ENCODE measurements at places on chromosomes 6 and 20. TPM values are rescaled to one million over a fixed set of nuclear protein-coding genes. Genes with fewer than 3 reads are reported as not detected.

DNA sequence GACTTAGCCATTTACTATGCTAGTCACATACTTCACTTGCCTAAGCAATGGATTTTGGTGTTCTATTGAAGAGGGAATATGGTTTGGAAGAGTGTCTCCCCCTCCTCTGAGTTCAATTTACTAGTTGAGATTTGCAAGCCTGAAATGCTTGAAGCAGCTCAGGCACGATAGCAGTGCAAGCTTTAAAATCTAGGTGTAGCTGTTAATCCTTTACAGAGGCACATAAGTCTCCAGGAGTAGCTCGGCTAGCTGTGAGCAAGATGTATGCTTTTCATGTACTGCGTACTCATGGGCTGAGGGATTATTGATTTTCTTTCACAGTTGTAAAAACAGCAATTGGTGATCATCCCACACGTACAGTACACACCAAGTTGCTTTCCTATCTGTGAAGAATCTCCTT is 726 bp downstream of the FLRT3 start:
- no peak for DNase-seq

GRCh38 chr20:45976086-45976485 is 4.1 kb upstream of the ZNF335 start:
- no peak for DNase-seq

AARS2 gene
- 11.6 TPM for total RNA-seq

DNA sequence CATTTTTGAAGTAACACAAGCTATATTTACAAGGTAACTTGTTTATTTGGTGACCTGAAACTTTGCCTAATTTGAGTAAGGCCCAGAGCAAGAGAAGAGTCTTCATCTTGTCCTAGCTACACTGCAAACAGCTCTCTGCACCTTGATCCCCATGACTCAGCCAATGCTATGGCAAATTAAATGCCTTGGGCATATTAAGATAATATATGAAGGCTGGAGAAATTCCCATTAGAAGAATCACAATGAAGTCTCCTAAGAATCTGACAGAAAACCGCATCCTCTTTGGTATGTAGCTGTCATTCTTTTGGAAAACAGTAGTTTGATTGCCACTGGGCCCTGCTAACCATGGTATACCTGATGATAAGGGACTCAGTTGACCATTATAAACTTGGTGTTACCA is 204.5 kb downstream of the UBE3D start:
- no peak for DNase-seq

DNA sequence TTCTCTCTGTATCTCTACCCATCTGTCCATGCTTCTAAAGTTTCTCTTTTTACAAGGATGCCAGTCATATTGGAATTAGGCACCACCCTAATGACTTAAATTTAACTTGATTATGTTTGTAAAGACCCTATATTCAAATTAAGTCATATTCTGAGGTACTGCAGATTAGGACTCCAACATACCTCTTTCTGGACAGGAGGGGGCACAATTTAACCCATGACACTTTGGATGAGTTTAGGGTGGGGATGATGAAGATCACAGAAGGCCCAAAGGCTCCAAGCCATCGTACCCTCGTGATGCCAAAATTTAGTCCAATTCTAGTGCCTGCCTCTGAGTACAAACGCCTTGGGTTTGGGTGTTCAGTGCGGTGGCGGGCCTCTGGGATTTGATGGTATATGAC is 15.0 kb upstream of the NKX2-2 start:
- DNase-seq = no peak

DNA sequence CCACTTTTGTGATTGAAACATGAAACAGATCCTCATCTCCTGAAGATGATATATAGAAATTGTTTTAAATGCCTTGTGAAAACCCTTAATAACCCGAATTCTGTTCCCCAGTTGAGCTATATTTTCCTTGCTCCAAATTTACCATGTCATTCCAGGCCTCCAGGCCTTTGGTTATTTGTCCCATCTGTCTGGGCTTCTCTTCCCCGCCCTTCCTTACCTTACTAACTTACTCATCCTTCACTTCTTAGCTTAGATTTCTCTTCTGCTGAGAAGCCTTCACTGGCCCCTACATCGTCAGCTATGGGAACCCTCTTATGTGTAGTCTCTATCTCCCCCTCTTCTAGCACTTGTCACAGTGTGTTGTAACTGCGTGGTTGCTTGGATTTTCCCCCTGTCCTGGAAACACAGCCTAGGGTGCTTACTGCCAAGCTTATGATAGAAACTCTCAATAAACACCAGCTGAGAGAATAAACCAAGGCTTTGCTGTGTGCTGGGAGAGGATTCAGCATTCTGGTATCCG is 68.6 kb downstream of the SGK1 start:
- DNase-seq = peak; percentile 68

GRCh38 chr6:131669891-131670290 is 31.3 kb downstream of the OR2A4 start:
- no peak for DNase-seq

- no peak for DNase-seq
Measured at GRCh38 chr6:35028781-35029769, 112.1 kb downstream of the TCP11 start.

GRCh38 chr20:2656471-2657117 is 4.2 kb downstream of the NOP56 start:
- DNase-seq = no peak

GRCh38 chr6:88641178-88641903 is 322.1 kb downstream of the RNGTT start:
- peak; percentile 19 for DNase-seq

GRCh38 chr20:24608926-24609667 is 139.7 kb downstream of the SYNDIG1 start:
- no peak for DNase-seq

SIRPG gene
- 36.3 TPM for total RNA-seq

DNA sequence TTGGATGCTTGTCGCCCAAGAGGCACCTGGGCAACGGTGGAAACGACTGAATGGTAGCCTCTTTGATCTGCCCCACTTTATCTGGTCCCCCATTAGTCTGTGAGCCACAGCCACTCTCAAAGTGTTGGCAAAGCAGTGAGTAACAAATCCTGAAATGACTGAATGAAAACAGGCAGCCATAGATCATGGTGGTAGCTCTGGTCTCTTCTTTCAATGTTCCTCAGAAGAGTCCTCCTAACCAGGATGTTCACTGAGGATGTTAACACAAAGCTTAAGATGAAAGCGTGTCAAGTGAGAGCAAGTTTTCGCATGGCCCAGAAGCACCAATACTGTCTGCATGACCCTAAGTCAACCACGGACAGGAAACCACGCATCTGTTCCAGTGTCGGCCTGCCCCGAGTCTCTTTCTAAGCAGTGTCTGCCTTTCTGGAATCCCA is 107.3 kb downstream of the IRF4 start:
- peak; percentile 80 for DNase-seq

NINL gene
- 2.9 TPM for total RNA-seq

DNA sequence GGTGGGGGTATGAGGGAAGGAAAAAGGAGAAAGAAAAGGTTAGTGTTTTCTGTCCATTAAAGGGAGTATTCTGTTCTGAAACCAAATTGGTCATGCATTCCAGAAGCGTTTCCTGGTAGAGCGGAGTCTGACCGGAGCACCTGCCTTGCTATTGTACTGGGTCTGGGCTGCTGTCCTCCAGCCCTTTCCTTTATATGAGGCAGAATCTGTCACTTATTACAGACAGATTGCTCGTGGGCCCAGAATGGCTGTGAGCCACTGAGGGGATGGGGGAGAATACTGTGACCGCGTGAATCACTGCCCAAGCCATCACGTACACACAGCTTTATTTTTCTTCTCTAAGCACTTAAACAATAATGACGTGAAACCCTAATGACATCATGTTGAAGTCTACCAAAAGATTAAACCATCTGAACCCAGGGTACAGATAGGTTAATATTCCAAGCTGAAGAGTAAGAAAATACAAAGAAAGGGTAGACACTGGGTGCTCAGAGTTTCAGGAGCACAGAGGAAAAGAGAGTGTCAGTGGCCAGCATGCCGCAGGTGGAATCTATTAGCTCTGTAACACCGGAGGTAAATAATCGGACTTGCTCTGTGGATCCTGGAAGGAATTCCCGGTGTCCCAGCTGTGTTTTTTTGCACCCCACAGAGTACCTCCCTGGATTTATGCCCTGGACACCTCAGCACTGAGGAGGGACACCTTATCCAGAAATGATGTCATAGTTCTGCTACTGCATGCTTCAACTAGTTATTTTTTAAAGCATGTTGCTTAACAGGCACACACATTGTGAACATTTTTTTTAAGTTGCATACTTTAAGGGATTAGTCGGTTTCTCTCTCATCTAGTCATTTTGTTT is 573.3 kb downstream of the PKHD1 start:
- no peak for DNase-seq

DNA sequence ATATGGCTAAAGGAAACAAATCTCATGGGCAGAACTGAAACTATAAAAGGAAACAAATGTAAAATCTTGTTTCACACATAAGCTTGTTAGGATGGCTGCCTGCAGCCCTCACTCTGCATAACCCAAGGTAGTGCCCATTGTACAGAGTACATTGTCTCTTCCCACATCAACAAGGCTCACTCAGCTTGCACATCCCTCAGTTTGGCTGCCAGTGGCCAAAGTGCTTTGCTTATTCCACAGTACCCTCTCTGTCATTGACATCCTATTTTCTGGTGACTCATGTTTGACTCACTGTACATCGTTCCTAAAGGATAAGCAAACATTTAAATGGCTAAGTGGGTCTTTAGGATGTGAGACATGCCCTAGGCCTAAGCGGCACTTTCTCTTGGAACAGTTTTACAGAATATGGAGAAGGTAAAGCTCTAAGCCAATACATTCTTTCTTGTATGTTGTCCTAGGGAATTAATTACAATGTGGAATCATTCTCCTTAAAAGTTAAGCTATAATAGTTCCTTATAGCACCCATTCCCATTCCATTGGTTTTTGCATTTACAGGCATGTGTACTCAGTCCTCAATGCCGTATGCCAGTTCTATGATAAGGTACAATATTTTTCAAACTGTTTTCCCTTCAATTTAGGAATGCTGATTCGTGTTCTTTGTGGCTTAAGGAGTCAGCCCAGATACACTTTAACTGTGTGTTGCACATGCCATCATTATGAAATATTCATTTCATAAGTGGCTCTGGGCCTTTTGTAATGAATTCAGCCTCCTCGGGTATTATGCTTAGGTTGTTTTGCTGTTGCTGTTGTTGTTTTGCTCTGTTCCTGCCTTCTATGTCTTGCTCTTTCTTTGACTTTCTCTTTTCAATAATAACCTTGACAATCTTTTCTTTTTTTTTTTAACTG is 5.5 kb downstream of the ANKEF1 start:
- DNase-seq = no peak

DNA sequence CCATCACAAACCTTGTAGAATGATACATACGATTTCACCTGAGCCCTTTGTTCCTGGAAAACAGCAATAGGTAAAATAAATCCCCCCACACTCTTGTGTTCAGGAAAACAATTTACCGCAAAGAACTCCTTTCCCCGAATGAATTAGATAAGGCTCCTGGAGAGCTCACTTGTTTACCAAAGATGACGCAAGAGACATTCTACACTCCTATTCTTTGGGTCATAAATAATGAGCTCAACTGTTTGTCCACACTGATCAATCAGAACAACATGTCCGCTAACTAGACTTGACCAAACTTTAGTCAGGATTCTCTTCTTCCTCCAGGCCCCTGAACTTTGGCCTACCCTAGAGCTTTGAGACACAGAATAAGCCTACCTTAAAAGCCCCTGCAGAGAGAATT is 271.9 kb upstream of the OPRM1 start:
- DNase-seq = no peak

DNA sequence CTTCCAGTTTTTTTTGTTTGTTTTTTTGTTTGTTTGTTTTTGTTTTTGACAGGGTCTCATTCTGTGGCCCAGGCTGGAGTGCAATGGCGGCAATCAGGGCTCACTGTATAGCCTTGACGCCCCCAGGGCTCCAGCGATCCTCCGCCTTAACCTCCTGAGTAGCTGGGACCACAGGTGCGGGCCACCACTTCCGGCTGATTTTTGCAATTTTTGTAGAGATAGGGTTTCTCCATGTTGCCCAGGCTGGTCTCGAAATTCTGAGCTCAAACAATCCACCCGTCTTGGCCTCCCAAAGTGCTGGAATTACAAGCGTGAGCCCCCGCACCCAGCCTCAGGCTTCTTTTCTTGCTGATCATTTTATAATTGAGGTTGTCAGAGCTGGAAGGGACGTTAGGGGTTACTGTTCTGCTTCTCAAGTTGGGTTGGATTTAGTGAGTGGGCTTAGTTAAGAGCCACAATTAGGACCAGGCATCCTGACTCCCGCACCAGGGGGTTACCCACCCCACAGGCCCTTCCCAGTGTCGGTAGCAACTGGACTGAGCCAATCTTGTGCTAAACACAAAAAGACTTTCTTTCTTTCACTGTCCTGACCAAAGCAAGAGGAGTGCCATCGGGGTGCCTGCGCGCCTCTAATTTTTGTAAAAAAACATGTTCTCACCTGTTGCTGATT is 13.1 kb upstream of the ZSCAN9 start:
- peak; percentile 30 for DNase-seq

C20orf202 gene
- not detected for total RNA-seq

OR2J3 gene
- not detected for total RNA-seq

DNA sequence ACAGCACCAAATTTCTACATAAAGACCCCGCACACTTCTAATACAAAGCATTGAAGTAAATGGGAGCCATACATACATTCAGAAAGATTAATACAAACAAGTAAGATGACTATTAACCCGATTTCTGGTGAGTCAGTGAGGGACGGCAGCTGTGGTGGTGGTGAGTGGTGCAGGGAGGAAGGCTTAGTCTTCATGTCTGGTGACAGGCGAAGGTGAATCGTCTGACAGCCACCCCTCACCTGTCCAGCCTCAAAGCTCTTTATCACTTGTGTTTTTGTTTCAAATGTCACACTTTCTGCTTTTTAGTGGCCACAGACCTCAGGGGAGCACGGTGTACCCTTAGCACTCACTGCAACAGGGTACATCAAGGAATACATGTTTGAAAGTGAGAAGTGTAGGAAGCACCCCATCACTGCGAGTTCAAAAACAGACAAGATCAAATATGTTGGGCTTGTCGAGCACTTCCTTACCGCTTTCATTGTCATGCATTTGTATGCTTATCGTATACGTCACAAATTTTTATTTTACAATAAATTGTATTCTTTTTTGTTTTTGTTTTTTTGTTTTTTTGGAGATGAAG is 63.5 kb downstream of the IRF4 start:
- peak; percentile 78 for DNase-seq

GGTLC1 gene
- not detected for total RNA-seq

DNA sequence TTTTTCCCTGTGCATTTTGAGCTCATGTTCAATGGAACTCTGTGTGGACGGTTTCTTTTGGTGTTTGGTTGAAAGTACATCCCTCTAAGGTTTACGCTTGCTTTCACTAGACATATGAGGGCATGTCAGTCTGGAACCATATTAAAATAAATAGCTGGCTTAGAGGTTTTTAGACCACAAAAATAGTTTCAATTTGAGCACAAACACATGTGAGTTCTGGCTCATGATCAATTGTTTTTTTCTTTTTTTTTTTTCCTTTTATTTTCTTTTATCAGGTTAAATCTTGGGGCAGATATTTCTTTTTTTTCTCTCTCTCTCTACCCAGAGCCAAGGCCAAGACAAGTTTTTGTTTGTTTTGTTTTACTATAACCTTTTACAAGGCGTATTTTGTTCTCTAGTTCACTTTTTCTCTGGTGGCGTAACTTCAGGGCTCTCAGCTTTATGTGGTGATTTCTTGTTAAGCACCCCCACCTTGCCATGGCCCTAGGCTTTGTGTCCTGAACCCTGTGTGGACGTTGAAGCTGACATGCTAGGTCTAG is 92.9 kb downstream of the SHLD1 start:
- DNase-seq = no peak

GRCh38 chr20:25013478-25014380 is 21.2 kb upstream of the APMAP start:
- DNase-seq = no peak
